Ascending aorta (tissue), 2 donors: ENCODE measurements at places on chromosomes 7 and 10. TPM values are rescaled to one million over a fixed set of nuclear protein-coding genes. Genes with fewer than 3 reads are reported as not detected.

- H3K27me3 ChIP-seq, result no peaks in the 10 kb centered on the region
- H3K4me3 ChIP-seq, result no peak overlapping the region
- H3K27ac ChIP-seq, result no peak overlapping the region
- DNase-seq, result no peak
- H3K4me1 ChIP-seq, result no peaks in the 10 kb centered on the region
Measured at GRCh38 chr7:7766671-7767070, 48.3 kb upstream of the RPA3 start.

DNA sequence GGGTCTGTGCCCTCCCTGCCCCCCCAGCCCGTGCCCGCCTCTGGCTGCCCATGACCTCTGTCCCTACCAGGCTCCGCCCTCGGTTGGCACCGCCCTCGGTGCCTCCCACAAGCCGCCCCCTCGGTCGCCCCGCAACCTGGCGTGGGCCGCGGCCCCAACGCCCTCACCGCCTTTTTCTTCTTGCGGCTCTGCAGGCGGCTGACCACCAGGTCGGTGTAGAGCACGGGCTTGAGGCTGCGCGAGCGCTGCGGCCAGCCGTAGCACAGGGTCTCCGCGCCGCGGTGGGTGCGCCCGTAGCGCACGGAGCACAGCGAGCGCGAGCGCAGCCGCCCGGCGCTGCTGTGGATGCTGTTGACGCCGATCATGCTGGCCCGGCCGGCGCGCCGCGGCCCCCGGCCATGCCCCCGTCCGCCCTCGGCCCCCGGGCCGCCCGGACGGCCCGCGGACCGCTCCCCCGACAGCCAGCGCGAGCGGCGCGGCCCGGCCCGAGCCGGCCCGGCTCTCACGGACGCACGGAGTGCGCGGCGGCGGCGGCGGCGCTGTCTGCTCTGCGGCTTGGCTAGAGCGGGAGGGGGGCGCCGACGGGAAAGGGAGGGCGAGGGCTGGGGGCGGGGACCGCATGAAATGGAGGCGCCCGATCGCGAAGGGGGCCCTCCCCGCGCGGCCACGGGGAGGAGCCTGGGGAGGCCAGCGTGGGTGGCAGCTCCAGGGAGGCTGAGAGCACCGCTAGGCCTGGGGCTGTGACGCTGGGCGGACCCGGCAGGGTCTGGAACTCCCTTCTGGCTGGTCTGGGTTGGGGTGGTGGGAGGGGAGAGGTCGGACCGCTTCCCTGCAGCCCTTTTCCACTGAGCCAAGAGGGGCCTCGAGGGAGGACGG, 9.6 kb downstream of the PSD start:
- no peak for DNase-seq
- peak overlapping the region; percentile 25 for H3K4me3 ChIP-seq
- H3K36me3 ChIP-seq, result no peaks in the 10 kb centered on the region

GRCh38 chr10:103626178-103626577, 132.7 kb downstream of the NEURL1 start:
- peak overlapping the region; percentile 23 for H3K27ac ChIP-seq
- peaks cover 8% of the 10 kb centered on the region for H3K36me3 ChIP-seq
- no peak overlapping the region for H3K4me3 ChIP-seq
- H3K27me3 ChIP-seq, result no peaks in the 10 kb centered on the region
- H3K4me1 ChIP-seq, result peaks cover 23% of the 10 kb centered on the region

GRCh38 chr10:106582291-106582690, 582.2 kb downstream of the SORCS1 start:
- DNase-seq, result no peak
- H3K4me1 ChIP-seq, result no peaks in the 10 kb centered on the region
- H3K27me3 ChIP-seq, result no peaks in the 10 kb centered on the region
- H3K36me3 ChIP-seq, result no peaks in the 10 kb centered on the region
- H3K27ac ChIP-seq, result no peak overlapping the region

- no peak for DNase-seq
- no peaks in the 10 kb centered on the region for H3K36me3 ChIP-seq
- H3K27me3 ChIP-seq, result no peaks in the 10 kb centered on the region
- H3K27ac ChIP-seq, result no peak overlapping the region
- H3K4me3 ChIP-seq, result no peak overlapping the region
Measured at GRCh38 chr10:132096223-132096622, 30.5 kb downstream of the JAKMIP3 start.

GRCh38 chr7:49287653-49288052, 363.3 kb downstream of the CDC14C start:
- H3K4me1 ChIP-seq, result no peaks in the 10 kb centered on the region
- no peaks in the 10 kb centered on the region for H3K36me3 ChIP-seq
- no peaks in the 10 kb centered on the region for H3K27me3 ChIP-seq
- DNase-seq, result no peak
- H3K27ac ChIP-seq, result no peak overlapping the region

- peaks cover 47% of the 10 kb centered on the region for H3K4me1 ChIP-seq
- H3K27ac ChIP-seq, result peak overlapping the region; percentile 29
- H3K36me3 ChIP-seq, result no peaks in the 10 kb centered on the region
- H3K27me3 ChIP-seq, result no peaks in the 10 kb centered on the region
- no peak overlapping the region for H3K4me3 ChIP-seq
- no peak for DNase-seq
Measured at GRCh38 chr10:17649836-17650235, 5.9 kb downstream of the STAM start.

DNA sequence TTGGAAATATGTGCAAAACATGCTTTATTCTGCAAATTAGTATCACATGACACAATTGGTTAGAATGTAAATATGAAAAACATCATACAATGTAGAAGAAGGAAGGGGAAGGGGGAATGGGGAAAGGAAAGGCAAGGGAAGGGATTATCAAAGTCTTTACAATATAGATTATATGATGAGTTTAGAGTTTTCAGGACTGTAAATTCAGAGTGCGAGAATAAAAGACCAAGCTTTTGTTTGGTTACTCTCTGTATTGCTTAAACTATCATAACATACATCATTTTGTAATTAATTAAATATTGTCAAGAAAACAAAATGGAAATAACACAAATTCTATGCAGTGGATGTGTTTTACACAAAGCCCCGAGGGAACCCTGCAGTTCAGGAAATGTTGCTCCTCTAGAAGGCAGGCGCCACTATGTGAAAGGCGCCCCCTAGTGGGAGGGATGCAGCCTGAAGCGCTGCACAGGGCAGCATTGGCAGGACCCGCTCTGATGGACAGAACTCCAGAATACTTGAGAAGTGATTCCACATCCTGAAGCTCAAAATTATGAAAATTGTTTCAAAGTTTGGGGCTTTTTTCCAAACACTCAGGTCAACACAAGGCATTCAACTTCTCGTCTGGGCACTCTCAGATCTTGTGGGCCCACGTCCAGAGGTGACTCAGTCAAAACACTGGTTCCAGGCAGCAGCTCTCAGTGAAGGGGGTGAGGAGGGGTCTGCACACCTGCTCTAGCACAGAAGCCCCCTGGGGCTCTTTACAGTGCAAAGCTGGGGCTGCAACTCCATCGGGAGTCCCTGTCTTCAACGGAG, 31.6 kb upstream of the TMEM254 start:
- no peak overlapping the region for H3K4me3 ChIP-seq
- H3K27ac ChIP-seq, result no peak overlapping the region
- no peaks in the 10 kb centered on the region for H3K36me3 ChIP-seq
- DNase-seq, result peak; percentile 88
- no peaks in the 10 kb centered on the region for H3K27me3 ChIP-seq
- no peaks in the 10 kb centered on the region for H3K4me1 ChIP-seq

- DNase-seq, result no peak
- H3K27me3 ChIP-seq, result no peaks in the 10 kb centered on the region
- H3K27ac ChIP-seq, result no peak overlapping the region
- no peaks in the 10 kb centered on the region for H3K4me1 ChIP-seq
- no peaks in the 10 kb centered on the region for H3K36me3 ChIP-seq
Measured at GRCh38 chr7:43077732-43078391, 34.6 kb upstream of the HECW1 start.

DNA sequence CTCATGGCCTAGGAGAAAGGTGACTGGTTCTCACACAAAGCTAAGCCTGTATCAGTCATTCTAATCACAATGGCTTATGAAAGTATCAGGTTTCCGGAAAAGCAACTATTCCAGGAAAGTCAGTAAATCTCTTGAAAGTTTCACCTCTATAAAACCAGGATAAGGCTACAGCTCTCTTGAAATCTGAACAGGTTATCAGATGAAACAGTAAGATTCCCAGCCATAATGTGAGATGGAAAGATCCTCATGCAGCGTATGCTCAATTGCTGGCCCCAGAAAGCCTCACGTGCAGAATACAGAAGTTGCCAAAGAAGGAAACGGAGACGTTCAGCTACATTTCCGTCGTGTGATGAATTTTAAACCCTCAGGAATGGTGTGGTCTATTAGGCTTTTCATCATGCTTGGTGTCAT, 90.0 kb downstream of the PFKFB3 start:
- no peak for DNase-seq
- H3K27me3 ChIP-seq, result no peaks in the 10 kb centered on the region
- H3K4me1 ChIP-seq, result peaks cover 15% of the 10 kb centered on the region
- H3K4me3 ChIP-seq, result no peak overlapping the region
- no peaks in the 10 kb centered on the region for H3K36me3 ChIP-seq

DNA sequence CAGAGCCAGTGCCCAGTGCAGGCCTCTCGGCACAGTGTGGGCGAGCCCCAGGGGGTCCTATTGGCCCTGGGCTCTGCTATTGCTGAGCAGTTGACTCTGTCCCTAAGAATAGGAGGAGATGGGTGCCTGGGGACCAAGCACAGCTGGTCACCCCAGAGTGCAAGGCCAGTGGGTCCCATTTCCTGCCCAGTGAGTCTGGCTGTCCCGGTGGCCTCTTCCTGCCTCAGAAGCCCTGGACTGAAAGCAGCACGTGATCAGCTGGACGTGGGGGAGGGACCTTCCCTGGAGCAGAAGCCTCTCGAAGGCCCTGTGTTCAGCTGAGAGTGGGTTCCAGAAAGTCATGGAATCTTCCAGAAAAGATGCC, 42.0 kb downstream of the PWWP2B start:
- H3K4me1 ChIP-seq, result no peaks in the 10 kb centered on the region
- H3K36me3 ChIP-seq, result no peaks in the 10 kb centered on the region
- no peaks in the 10 kb centered on the region for H3K27me3 ChIP-seq
- DNase-seq, result no peak

DNA sequence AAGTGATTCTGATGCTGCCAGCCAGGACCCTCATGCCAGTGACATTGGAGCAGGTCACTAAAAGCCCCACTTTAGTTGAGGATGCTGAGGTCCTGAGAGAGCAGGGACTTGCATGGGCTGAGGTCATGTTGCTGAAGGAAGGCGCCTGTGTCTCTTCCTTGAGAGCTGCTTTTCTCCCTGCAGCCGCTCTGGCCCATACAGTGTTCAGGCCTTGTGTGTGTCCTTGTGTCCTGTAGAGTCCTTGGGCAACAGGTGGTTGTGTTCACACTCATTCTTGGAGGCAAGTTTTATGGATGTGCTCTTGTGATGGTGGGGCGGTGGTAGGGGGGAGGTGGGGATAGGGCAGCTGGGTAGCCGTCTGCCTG, 33.3 kb downstream of the TSPAN14 start:
- no peak for DNase-seq
- H3K4me1 ChIP-seq, result peaks cover 3% of the 10 kb centered on the region
- H3K36me3 ChIP-seq, result peaks cover 28% of the 10 kb centered on the region
- no peak overlapping the region for H3K4me3 ChIP-seq
- H3K27me3 ChIP-seq, result no peaks in the 10 kb centered on the region

DNA sequence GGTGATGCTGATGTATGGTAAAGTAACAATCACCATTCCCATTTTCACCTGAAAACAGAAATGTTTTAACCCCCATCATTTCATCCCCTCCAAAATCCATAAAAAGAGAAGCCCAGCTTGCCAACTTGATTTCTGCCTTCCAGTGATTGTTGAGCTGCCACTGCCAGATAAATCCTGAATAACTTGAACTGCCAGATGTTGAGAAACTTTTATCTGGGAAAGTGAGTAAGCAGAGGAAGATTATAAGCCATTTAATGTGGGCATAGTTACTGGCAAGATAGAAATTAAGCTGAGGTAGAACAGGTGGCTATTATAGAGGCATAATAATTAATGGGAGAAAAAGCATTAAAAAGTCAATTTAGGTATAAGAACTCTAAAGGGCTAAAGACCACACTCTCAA, 534.1 kb downstream of the ANKRD7 start:
- no peaks in the 10 kb centered on the region for H3K36me3 ChIP-seq
- no peak overlapping the region for H3K4me3 ChIP-seq
- no peaks in the 10 kb centered on the region for H3K27me3 ChIP-seq
- H3K27ac ChIP-seq, result no peak overlapping the region

GRCh38 chr10:30680908-30681307, 51.4 kb upstream of the LYZL2 start:
- no peaks in the 10 kb centered on the region for H3K4me1 ChIP-seq
- H3K27ac ChIP-seq, result no peak overlapping the region
- no peak overlapping the region for H3K4me3 ChIP-seq
- H3K27me3 ChIP-seq, result no peaks in the 10 kb centered on the region
- H3K36me3 ChIP-seq, result no peaks in the 10 kb centered on the region

- peak; percentile 48 for DNase-seq
- H3K4me3 ChIP-seq, result no peak overlapping the region
- no peaks in the 10 kb centered on the region for H3K27me3 ChIP-seq
Measured at GRCh38 chr10:122078965-122079795, 90.2 kb downstream of the TACC2 start.

PANK1 gene
- 1.5 TPM for total RNA-seq

LIMK1 gene
- total RNA-seq, result 30.0 TPM

OPTN gene
- total RNA-seq, result 48.5 TPM

RASA4B gene
- total RNA-seq, result 143 TPM
